ENCODE measurements at places on chromosomes 1 and 21.
A peak's percentile ranks its signal among the peaks of the same experiment; 100 is the strongest.

- no peak for DNase-seq
These were observed 6.7 kb upstream of the MPC2 start for GRCh38 chr1:167943541-167943940.

GRCh38 chr1:89555550-89555949 is 30.9 kb downstream of the LRRC8B start:
- DNase-seq, result no peak

DNA sequence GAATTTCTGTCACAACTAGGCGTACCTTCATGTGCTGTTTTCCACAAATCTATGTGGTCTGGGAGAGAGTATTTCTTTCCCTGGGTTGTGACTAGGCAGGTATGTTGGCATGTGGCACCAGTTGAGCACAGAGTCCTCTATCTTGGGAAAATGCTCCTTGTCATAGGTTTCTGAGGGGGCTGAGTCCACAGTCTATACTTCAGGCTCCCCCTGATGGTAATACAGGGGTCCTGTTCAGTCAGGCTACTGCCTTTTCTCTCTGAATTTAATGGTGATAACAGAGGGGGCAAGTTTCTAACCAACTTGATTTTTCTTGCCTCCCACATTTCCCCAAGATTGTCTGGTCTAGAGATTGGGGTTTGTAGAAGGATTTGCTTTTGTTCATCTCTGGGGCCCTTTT is 35.8 kb downstream of the VANGL1 start:
- DNase-seq, result no peak

- no peak for DNase-seq
These were observed 64.5 kb downstream of the BCAR3 start for GRCh38 chr1:93616996-93617669.

- DNase-seq, result peak; percentile 15
These were observed 27.8 kb upstream of the CYP4A11 start for GRCh38 chr1:46969014-46969619.

DNA sequence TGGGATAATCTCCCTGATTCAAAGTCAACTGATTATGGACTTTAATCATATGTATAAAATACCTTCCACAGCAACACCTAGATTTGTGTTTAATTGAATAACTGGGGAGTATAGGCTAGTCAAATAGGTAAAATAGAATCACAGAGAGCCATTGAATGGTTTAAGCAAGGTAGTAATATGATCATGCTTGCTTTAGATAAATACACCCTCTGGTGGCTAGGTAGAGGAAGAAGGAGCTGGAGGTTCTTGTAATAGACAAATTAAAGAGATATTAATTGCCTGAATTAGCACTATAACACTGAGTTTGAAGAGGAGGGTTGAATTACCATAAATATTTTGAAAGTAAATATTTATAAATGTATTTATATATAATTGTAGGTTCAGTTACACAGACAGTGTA is 40.3 kb downstream of the DIRAS3 start:
- peak; percentile 42 for DNase-seq

- no peak for DNase-seq
These were observed 246.5 kb downstream of the LTN1 start for GRCh38 chr21:28746166-28746565.

- DNase-seq, result no peak
These were observed 107.8 kb upstream of the FOXD3 start for GRCh38 chr1:63214553-63214952.

DNA sequence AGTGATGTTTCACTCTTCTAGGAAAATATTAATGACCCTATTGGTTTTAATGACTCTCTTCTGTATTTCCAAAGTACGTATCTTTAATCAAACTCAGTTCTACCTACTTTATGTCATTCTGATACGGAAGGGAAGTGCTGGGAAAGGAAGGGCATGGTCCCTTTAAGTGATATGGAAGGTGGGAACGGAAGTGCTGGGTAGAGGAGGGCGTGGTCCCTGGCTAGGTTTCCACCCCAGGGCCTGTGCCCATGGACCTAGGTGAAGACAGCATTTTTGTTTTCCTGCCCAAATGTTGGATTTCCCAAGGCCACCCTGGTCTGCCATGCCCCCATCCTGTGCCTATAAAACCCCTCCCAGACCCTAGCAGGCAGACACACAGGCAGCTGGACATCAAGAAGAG is 24.0 kb downstream of the RGS4 start:
- no peak for DNase-seq

GRCh38 chr1:39132505-39133339 is 71.8 kb upstream of the MACF1 start:
- DNase-seq, result peak; percentile 40

- no peak for DNase-seq
These were observed 12.3 kb downstream of the ZP4 start for GRCh38 chr1:237878406-237878805.

DNA sequence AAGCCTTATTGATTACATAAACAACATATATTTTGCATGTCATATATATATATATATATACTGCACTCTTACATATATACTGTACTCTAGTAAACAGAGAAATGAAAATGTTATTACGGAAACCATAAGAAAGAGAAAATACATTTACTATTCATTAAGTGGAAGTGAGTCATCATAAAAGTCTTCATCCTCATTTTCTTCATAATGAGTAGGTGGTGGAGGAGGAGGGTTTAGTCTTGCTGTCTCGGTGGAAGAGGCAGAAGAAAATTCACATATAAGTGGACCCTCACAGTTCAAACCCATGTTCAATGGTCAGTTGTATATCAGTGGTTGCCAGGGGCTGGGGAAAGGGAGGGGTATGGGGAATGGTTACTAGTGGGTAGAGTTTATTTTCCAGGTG is 8.0 kb upstream of the IFNLR1 start:
- no peak for DNase-seq

- DNase-seq, result peak; percentile 36
These were observed 102.8 kb downstream of the RHOU start for GRCh38 chr1:228837817-228838716.

DNA sequence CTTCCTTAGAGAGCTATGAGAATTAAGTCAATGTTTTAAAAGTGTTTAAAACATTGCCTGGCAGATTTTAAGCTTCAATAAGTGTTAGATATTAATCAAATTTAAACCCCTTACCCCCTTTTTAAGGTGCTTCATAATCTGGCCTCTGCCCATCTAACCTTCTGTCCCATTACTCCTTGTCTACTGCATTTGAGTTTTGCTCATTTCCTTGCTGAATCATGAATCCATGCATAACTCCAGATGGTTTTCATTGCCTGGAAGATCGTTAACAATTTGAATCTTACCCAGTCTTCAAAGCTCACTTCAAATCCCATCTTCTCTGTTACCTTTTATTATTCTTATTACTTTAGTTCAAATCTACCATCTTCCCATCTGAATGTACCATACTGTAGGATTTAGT is 4.6 kb downstream of the HJV start:
- no peak for DNase-seq

DNA sequence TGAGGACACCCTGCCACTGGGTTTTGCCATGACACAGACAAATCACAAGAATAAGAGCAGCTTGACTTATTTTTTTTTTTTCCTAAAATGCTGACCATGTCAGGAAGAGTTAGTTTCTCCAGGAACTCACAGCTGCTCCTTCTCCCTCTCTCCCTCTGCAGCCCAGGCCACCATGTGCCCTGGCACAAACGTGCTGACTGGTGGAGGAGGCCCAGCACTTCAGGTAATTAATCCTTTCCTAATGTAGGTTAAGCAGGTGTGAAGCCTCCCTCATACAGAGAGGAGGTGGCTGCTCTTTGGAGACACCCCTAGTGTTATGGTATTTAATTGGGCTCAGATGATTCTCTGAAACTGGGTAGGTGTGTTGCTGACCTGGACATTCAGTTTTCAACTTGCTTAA is 129.8 kb upstream of the USH2A start:
- no peak for DNase-seq

DNA sequence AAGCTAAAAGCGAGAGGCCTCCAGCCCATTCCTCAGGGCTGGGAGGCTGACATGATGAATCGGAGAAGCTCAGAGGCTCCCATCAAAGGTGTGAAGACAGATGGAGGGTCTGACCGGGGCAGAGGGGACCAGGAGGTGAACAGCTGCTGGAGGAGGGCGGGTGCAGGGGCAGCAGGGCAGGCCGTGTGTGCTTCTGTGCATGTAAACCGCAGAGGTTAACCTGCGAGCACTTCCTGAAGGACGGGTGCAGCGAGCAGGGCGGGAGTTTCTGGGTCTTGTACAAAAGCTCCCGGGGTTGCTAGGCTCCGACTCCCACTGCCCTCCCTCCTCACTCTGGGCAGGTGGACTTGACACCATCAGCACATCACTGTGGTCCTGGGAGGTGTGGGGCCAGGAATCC is 75.2 kb downstream of the PAX7 start:
- DNase-seq, result no peak

GRCh38 chr1:46646844-46647243 is 21.3 kb downstream of the ATPAF1 start:
- DNase-seq, result peak; percentile 28

DNA sequence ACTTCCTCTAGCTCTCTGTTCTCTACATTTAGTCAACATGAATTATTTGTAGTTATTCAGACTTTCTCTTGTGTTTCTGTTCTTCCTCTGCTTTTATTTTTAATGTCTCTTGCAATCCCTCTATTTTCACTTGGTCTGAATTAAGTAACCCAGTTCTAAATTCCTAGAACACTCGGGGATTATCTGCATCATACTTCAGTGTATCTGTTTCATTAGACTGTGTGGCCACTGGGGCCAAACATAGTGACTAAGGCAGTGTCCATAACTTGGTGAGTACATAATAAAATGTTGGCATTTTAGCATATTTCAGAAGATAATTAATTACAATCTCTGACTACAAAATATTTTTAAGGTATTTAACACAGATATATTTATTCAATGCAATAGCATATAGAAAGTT is 1087.2 kb upstream of the B3GALT2 start:
- DNase-seq, result no peak

DNA sequence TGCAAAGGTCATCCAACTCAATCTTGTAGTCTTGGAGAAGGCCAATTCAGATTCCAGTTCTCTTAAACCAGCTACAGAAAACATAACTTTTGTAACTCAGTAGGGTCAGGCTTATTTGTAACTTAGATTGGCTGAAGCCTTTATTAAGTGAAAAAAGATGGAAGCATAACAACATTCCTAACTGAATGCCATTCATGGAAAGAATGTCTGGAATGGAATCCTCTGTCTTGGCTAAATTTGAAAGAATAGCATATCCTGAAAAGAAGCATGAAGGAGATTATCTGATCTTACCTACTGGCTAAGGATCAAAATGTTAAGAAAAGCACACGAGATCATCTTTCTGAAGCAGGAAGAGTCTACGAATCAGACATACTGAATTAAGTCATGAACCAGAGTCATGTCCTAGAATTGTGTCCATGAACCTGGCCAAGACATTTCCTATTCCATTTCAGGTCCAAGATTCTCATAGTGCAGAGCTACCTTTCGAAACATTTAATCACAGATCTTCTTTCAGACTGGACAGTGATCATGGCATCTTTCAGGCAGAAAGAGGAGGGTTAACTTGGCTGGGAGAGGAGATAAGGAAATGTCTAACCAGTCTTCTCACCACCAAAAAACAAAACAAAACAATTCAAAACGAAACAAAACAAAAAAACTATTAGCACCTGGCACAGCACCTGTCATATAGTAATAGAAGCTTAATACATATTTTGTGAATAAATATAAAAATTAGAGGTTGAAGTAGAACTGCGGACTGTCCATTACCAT is 75.6 kb downstream of the XCL2 start:
- no peak for DNase-seq

DNA sequence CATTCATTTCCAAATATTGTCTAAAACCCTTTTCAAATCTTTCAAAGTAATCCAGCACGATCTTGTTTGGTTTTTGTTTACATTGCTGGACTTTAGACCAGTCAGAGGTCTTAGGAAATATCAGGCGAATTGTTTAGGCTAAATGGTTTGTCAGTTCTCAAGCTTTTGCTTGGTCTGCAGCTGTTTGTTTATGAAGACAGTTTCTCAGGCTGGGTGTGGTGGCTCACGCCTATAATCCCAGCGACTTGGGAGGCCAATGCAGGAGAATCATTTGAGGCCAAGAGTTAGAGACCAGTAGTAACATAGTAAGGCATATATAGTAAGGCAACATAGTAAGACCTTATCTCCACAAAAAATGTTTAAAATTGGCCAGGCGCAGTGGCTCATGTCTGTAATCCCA is 77.5 kb downstream of the DNTTIP2 start:
- no peak for DNase-seq

GRCh38 chr1:245090491-245091090 is 64.2 kb upstream of the KIF26B start:
- no peak for DNase-seq

DNA sequence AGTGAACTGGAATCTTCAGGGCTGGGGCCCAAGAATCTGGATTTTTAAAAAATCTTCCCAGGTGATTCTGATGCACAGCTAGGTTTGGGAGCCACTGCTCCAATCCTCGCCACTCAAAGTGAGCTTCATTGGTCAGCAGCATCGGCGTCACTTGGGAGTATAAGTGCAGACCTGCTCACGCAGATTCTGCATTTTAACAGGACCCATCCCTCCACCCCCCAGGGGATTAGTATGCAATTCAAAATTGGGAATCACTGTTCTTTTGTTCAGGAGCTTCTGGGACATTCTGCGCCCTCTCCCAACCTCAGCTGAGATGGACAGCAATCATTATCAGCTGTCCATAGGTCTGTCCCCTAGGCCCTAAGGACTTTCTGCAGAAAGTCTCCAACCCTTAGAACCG is 53.5 kb downstream of the LGR6 start:
- DNase-seq, result no peak

GRCh38 chr1:32052887-32053286 is 19.9 kb upstream of the TMEM39B start:
- DNase-seq, result no peak

DNA sequence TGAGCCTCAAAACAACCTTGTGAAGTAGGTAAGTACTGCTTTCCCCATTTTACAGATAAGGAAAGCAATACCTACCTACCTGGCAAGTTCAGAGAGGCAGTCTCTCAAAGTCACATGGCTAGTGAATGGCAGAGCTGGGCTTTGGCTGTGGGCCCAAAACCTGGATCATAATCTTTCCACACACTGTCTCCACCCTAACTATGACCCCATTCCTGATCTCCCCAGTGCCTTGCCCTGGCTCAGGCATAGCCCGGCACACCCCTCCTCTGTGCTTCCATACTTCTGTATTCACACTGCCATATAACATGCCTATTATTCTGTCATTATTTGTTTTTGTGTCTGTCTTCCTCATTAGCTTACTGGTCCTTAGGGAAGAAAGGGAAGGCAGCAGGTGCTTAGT is 15.9 kb downstream of the GNG12 start:
- no peak for DNase-seq

- DNase-seq, result no peak
These were observed 51.4 kb upstream of the GREM2 start for GRCh38 chr1:240663169-240663879.

DNA sequence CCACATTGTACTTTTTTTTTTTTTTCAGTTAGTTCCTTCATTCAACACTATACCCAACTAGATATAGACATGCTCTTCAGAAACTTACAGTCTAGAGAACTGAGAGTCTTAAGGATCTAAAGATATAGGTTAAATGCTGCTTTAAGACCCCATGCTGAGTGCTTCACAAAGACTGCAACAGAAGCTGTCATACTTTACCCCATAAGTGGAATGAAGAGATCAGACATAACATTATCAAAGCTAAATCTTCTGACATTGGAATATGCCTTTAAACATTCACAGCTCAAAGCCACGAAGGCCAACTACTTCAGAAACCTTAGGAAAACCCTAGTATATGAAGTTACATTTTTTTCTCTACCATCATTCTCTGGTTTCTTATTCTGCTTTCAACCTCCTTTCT is 666.4 kb downstream of the KCNT2 start:
- no peak for DNase-seq
